ENCODE measurements at places on chromosomes 3 and 15.

- no peak for DNase-seq
These were observed 61.7 kb upstream of the AKAP13 start for GRCh38 chr15:85318732-85319076.

DNA sequence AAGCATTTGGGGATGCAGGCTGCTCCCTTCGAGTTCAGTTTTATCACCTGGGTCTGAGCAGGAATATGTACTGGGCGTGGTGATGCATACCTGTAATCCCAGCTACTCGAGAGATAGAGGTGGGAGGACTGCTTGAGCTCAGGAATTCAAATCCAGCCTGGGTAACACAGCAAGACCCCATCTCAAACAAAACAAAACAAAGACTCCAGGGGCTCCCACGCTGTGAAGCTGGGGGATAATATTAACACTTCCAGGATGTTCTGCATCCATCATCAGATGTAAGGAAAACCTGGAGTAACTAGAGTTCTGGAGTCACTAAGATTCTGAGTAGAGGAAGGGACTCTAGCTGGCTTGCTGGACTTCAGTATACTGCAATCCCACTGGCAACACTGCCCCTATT, 40.6 kb downstream of the LYZL4 start:
- no peak for DNase-seq

DNA sequence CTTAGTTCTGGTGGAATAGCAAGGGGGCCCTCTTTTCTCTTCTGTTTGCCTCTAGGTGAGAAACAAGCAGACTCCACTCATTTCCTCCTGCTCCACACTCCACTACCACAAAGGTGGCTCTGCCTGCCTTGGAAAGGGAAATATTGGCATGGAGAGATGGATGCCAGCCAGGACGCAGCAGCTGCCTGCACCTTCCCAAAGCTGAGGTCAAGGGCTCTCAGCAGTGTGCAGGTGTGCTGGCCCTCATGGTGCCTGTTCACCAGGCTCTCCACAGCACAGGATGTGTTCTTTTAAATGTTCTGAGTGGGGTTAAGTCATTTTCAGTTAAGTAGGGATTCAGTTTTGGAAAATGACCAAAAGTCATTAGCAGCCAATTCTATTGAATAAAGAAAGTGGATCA, 211.2 kb upstream of the STRIT1 start:
- peak; percentile 97 for DNase-seq

GRCh38 chr15:96403071-96403470, 72.6 kb downstream of the NR2F2 start:
- no peak for DNase-seq

DNA sequence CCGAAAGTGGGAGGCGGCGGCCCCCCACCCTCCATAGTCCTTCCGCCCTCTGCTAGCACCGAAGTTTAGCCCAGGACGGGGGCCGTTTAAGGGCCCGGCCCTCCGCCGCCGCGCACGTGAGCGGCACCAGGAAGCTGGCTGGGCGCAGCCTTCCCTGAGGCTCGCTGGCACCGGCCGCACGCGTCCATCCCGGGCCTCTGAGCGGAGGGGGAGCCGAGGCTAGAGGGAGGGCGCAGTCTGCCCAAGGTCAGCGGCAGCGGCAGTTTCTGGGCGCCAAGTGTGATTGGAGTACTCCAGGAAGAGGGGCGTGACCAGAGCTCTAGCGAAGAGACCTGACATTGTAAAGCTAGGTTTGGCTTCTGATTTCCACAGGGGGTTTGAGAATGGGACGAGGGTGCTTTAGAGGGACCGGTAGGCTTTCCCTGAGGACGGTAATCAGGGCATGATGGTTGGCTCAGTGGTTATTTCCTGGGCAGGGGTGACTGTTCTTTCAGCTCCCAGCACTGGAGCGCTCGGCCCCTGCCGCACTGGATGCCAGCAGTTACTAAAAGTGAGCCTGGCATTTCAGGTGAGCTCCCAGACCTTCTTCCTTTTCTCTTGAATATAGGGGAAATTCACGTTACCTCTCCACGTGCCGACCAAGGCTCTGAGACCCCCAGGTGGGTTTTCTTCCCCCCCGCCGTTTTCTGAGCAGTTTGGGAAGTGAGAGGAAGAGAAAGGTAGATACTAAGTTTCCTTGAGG, 853 bp downstream of the TEX264 start:
- no peak for DNase-seq

DNA sequence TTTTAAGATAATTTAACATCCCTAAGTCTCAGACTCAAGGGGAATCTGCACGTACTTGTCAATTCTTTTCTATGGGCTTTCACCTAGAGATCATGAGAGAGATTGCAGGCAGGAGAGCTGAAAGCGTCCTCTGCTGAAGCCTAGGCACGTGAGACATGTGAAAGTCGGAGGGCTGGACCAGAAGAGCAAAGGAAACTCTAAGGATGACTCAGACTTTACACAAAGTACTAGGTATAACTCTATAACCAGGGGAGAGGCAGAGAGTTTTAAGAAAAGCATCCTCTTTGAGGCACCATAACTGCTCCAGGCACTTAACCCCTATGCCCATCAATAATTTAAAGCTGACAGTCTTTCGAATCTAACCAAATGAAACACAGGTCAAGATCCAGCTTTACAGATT, 436.6 kb downstream of the VGLL3 start:
- no peak for DNase-seq

DNA sequence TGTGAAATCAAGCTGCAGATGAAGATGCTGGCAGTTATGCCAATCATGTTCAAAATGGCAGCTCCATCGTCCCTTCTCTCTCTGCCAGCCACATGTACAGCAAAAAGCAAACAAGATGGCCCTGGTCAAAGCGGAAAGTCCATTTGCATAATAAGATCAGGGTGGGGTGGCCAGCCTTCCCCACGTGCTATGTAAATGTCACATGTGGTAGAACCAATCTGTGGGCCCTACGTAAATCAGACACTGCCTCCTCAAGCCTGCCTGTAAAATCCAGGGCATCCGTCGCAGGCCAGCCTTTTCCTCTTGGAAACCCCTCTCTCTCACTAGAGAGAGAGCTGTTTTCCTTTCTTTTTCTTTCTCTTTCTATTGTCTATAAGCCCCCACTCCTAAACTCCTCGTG, 243.5 kb upstream of the KBTBD8 start:
- DNase-seq: no peak

- DNase-seq: no peak
These were observed 17.0 kb downstream of the KLHL6 start for GRCh38 chr3:183538486-183538885.

DNA sequence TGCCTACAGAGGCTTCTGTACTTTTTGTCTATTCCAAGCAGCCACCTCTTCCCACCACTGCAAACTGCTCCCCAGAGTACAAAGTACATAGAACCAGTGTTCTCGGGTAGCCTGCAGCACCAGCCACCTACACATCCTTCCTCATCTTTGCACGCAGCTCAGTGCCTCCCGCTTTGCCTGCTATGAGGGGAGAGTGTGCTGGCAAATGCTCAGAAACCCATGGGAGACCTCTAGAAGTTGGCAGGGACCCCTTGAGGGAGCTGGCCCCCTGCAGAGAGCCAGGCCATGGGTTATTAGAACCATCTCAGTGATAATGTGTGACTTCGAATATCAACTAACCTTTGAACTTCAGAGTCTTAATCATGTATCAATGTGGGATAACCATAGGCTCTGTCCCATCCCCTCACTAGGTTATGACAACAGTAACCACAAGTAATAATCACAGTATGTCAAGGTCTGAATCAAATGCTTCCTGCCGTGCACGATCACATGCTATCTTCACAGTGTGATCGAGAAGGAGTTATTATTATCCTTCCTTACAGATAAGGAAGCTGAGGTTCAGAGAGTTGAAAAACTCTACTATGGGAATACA, 22.8 kb upstream of the SMAD3 start:
- DNase-seq: no peak

DNA sequence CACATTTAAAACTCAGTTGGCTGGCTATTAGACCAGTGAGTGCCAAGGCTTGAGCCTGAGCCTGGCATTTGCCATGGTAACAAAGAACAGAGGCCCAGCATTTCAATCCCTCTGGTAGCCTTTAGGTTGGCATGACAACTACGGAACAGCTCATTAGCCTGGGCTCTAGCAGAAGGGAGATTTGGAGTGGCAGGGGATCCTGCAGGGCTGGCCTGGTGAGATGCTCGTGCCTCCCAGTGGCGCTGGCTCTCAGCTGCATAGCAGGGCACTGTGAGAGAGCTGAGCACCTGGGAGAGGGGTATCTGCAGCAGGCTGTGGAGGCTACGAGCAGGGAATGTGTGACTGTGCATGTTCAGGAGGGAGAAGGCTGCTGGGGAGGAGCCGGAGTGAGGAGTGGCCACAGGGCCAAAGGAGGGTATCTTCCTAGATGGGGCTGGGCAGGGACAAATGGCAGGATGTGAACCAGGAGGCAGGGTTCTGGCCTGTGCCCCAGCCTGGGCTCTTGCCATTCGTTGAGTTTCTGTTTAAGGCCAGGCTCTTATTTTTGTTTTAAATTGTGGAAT, 5.6 kb upstream of the ABTB1 start:
- no peak for DNase-seq

DNA sequence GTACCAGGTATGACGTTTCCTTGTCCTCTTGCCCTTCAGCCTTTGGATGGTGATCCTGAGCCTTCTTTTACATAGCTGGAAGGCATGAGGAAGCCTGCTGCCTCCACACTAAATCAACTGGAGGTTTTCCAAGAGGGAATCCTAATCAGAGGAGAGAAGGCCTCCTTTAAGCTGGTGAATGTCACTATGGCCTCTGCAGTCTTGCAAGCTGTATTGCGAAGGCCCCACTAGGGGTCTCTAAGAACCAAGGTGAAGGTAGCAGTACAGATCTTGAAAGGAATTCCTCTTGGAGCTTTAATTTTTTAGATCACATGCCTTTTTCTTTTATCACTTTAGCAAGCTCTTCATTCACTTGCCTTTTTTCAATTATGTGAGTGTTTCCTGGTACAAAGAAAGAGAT, 119.2 kb downstream of the GHSR start:
- DNase-seq: no peak

DNA sequence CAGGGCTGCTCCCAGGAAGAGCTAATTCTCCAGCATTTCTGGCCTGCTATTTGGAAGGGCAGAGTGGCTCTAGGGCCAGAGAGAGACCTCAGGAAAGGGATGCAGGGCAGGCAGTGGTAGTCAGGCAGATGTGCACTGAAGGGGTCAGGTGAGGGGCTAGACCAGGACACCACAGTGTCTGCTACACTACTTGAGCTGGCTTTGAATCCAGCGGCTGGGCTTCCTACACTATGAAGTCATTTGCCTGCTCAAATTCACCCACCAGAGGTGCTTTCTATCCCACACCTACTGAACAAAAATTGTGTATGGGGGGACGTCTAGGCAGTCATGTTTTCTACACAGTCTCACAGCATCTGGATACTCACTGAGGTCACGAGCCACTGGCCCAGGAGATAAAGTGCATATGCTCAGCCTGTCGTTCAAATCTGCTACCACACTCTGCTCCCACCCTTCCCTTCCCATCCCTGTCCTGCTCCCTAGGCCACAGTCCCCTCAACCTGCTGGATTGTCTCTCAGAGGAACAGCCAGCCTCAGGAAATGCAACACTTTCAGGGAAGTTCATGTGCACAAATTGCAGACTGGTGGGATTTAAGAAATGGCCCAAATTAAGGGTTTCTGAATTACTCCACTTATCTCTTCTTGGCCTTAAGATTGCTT, 49.9 kb upstream of the SLC6A11 start:
- no peak for DNase-seq

DNA sequence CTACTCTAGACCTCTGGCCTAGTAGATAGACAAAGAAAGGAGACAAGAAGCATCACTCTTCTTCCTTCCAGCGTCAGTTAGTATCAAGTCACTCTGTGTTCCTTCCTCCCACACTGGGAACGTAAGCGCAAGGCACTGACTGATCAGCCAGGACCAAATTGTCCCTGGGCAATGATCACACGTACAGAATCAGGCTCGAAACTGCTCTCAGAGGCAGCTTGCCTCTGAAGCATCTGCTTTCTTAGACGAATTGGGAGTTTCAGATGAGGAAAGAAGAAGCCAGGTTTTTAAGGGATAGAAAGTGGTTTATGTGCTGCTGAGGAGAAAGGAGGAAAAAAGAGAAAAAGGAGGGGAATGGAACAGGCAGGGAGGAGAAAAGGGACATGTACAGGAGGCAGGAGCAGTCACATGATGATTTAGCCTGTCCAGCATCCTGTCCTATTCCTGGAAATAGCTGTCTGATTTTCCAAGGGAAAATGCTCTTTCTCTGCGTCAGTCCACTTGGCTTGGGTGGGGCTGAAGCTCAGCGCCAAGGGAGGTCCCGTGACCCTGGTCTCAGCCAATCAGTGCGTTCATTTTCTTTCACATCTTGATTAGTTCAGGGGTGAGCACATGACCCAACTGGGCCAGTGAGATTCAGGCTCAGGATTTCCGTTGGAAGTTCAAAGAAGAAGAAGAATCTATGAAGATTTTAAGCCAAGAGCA, 102.0 kb upstream of the PRICKLE2 start:
- no peak for DNase-seq

DNA sequence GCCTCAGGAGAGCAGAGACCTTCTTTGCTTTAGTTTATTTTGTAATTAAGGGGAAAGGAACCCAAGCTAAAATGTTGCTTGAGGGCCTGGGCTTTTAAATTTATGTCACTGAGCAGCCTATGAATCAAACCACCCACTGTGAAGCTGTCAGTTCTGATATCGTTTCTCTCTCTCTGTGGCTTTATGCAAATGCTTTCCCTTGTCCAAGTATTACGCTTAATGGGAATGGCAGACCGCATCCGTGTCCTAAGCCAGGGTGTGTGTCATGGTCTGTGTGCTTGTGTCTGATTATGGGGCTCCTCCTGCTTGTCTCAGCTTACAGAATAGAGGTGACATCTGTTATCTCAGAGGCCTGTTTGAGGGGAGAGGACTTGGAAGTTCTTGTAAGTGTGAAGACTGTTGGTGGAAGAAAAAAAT, 82.4 kb downstream of the EBLN2 start:
- no peak for DNase-seq

DNA sequence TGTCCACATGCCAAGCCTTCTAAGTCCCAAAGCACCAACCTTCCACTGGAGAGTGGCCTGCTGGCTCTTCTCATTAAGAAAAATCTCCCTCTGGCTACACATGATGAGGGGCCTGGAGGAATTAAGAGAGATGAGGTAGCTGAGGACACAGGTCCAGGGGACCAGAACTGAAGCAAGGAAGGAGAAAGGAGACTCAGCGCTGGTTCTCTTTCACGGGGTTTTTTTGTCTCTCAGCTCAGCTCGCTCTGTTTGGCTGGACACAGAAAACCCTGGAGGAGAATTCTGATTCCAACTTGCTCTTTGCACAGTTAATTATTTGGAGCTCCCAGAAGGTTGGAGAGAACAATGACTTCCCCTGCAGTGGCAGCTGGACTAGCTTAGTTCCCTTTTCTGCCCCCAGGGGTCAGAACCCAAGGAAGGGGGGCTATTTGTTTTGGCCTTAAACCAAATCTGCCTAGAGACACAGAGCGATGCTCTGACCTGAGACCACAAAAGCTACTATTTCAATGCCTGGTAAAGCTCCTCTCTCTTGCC, 507.6 kb downstream of the FHIT start:
- peak; percentile 70 for DNase-seq

GRCh38 chr3:145727476-145727875, 433.5 kb downstream of the PLOD2 start:
- no peak for DNase-seq

- DNase-seq: no peak
These were observed 26.1 kb downstream of the GASK1A start for GRCh38 chr3:43005253-43005652.

- no peak for DNase-seq
These were observed 96.2 kb downstream of the ALDH1A2 start for GRCh38 chr15:57969355-57969754.

GRCh38 chr3:191768421-191768820, 307.5 kb downstream of the PYDC2 start:
- no peak for DNase-seq

- DNase-seq: no peak
These were observed 63.3 kb downstream of the RBM6 start for GRCh38 chr3:50003216-50003615.

GRCh38 chr3:65083240-65083639, 395.4 kb upstream of the ADAMTS9 start:
- no peak for DNase-seq
